ENCODE measurements at places on chromosomes 5 and 9. TPM values are rescaled to one million over a fixed set of nuclear protein-coding genes. Genes with fewer than 3 reads are reported as not detected.
A peak's percentile ranks its signal among the peaks of the same experiment; 100 is the strongest.

Gene TAF9
- 50.3 TPM for total RNA-seq

DNA sequence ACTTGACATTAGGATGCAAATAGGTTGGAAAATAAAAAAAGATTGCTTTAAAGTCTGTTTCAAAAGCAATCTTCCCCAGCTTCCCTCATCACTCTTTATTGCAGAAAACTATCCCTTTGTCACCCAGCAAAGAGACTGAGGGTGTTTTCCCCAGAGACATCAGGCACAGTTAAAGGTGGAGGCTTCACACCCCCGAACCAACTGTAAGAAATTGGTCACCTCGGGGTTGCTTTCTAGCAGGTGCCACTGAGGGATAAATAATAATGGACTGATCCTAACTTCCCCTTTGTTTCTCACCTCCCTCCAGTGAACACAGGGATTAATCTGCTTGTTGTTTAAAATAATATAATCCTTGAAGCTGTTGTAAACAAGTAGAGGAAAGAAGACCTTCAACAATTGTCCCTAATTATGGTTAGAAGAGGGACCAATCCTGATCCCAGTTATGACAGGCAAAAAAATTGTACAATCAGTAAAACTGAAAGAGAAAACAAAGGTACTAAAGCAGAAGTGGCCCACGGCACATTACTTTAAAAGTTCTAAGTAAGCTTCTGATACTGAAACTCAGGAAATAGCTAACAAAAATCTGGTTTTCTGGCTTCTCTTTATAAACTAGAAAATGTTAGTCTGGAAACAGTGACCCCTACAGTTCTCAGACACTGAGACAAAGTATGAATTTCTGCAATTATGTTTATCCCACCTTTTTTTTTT is 6.6 kb upstream of the PCSK1 start:
- H3K27me3 ChIP-seq: peaks cover 2% of the 10 kb centered on the region
- no peaks in the 10 kb centered on the region for H3K4me1 ChIP-seq
- DNase-seq: no peak
- no peaks in the 10 kb centered on the region for H3K36me3 ChIP-seq
- no peak overlapping the region for H3K27ac ChIP-seq
- H3K4me3 ChIP-seq: no peak overlapping the region

Gene ITGA1
- total RNA-seq: 2.4 TPM

DNA sequence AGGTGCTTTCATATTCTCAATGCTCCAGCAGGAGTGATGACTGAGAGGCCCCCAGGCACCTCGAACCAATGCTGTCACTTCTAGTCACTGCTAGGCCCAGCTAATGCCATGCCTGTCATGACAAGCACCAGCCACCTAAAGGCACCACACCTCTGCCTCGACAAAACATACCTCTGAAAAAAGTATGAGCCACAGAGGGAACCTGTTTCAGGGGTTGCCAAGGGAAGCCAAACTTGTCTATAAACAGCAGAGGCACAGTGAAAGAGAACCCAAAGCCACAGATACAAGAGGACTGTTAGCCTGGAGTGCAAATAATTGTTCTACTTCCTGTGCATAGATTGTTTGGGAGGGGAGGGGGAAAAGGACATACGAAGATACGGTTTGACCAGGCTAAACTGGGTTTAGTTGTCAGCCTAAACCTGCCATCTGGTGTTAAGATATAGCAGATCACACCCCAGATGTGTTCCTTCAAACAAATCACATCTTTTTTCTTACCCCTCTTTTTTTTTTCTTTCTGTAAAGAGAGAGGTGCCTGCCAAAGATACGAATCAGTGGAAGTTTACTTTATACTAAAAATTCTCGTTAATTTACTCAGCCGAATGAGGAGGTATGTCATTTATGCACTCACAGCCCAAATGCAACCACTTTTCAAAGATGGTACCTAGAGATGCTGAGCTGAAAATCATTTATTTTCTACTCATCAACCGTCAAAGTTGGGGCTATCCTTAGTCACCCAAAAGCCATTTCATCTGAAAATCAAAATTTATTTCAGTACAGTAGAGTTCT is 45.7 kb downstream of the BNC2 start:
- H3K27ac ChIP-seq: no peak overlapping the region
- no peaks in the 10 kb centered on the region for H3K36me3 ChIP-seq
- H3K27me3 ChIP-seq: no peaks in the 10 kb centered on the region
- no peak overlapping the region for H3K4me3 ChIP-seq
- no peak for DNase-seq

GRCh38 chr5:60698336-60698735 is 1.6 kb downstream of the DEPDC1B start:
- DNase-seq: no peak
- no peaks in the 10 kb centered on the region for H3K36me3 ChIP-seq
- H3K4me3 ChIP-seq: no peak overlapping the region
- no peaks in the 10 kb centered on the region for H3K27me3 ChIP-seq
- peaks cover 8% of the 10 kb centered on the region for H3K4me1 ChIP-seq

DNA sequence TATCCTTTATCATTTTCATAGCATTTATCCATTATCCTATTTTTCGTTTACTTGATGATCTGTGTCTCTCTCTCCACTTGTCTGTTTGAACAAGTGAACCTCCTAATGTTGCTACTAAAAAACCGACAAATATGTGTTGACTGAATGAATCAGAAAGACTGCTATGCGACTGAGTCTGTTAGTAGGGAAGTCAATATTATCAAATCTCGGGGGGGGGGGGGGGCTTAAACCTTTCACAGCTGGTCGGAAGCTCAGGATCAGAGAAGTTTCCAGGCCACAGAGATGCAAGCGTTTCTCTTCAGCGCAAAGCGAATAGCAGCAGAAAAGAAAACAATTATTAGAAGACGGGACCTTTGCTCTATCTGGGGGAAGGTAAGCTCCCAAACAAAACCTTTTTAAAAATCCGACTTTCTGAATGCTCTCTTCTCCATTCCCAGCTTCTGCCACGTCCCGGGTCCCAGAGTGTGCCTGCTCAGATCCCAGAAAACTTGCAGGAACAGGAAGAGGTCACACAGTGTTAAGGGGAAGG is 412 bp downstream of the RIOK2 start:
- H3K27me3 ChIP-seq: no peaks in the 10 kb centered on the region
- peak overlapping the region; percentile 82 for H3K4me3 ChIP-seq
- peaks cover 7% of the 10 kb centered on the region for H3K36me3 ChIP-seq
- peak overlapping the region; percentile 94 for H3K27ac ChIP-seq
- peaks cover 4% of the 10 kb centered on the region for H3K4me1 ChIP-seq
- no peak for DNase-seq
